NCI-H446 (cell line): ENCODE measurements at places on chromosomes 7 and 10.

DNA sequence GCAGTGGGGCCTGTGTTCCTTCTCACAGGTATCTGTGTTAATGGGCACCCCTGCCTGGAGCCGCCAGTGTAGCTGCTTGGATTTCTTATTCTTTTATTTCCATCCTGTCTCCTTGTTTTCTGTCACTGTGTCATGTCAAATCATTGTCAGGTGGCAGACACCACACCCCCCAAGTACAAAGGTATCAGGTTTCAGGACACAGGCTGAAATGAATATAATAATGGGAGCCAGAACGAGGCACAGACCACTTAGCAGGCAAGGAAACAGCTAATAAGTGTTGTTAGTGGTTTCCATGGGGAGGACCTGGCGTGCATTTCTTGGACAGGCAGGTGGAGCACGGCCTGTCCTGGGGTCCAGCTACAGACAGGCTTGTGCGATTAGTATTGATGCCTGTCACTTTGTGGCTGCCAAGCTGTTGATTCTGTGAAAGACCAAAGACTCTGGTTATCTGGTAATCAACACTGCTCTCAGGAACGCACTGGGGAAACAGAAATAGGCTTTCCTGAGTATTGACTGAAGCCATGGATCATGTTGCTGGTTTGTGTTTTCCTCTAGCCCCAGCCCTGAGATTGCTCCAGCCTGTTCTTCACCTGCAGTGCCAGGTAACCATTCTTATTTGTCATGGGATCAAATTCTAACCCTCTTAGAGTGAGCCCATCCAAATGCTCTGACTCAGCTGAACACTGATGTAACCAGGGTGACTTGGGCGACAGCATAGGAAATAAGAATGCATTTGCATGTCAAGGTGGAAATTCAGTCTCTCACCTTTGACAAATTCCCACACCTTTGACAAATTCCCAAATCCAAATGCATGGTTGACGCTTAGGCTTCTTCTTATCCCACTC lies 1002.0 kb downstream of the LRMDA start:
- DNase-seq = no peak

- DNase-seq = no peak
Observed at GRCh38 chr10:23139677-23140076, 44.3 kb downstream of the MSRB2 start.

DNA sequence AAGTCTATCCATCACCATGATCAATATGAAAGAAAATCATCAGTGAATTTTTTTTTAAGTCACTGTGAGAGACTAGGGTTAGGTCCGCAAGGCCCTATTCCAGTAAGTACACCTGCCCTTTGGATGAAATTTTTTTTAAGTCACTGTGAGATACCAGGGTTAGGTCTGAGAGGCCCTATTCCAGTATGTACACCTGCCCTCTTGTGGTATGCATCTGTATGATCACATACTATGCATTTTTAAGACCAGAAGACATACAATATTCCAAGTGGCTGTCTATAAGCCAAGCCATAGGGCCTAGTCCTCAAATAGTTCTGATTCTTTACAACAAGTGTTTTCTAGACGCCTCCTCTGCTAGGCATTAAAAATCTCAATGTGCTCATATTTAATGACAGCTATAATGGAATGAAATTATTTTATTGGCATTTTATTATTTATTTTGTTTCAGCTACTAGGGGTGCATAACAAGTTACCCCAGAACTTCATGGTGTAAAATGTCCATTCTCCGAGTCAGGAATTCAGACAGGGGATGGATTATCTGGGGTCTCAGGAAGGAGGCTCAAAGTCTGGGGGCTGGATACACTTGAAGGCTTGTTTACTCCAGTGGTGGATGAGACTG lies 53.1 kb downstream of the TEX36 start:
- no peak for DNase-seq

GRCh38 chr7:14425559-14425958 lies 436.1 kb upstream of the ETV1 start:
- DNase-seq = no peak

GRCh38 chr7:141456298-141456697 lies 94.9 kb upstream of the AGK start:
- DNase-seq = no peak

GRCh38 chr10:121734589-121735045 lies 136.4 kb upstream of the FGFR2 start:
- peak; percentile 1 for DNase-seq

GRCh38 chr7:74599244-74599643 lies 58.3 kb upstream of the GTF2I start:
- DNase-seq = no peak

GRCh38 chr7:69749372-69749979 lies 151.2 kb downstream of the AUTS2 start:
- DNase-seq = no peak

DNA sequence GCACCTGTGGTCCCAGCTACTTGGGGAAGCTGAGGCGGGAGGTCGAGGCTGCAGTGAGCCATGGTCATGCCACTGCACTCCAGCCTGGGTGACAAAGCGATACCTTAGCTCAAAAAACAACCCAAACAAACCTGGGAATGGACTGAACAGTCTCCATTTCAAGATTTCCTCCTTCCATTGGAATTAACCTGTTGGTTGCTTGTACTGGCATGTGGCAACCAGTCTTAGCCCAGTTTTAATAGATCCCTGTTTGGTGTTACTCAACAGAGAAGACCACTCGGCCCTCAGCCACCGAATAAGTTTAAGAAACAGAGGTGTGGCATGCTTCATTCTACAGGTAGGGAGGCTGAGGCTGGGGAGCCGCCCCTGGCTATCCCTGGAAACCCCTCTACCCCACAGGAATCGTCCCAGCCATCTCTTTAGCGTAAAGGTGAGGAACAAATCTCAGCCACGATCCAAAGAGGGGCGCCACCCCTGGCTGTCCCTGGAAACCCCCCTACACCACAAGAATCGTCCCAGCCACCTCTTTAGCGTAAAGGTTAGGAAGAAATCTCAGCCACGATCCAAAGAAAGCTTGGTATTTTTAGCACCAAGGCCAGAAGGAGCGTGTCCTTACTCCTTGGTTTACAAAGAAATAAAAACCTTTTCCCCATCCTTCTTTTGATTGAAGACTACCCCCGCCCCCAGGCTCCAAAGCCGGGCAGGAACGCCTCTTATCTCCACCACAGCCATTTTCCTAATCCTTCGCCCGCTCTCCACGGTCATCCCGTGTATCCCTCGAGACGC lies 861 bp upstream of the TSPAN14 start:
- no peak for DNase-seq
